ENCODE measurements at places on chromosomes 5 and 9.
A peak's percentile ranks its signal among the peaks of the same experiment; 100 is the strongest.

- no peak for DNase-seq
These were observed 482.9 kb downstream of the TMEM38B start for GRCh38 chr9:106177216-106177615.

GRCh38 chr9:113963017-113963620, 87.0 kb downstream of the ZNF618 start:
- DNase-seq, result no peak

DNA sequence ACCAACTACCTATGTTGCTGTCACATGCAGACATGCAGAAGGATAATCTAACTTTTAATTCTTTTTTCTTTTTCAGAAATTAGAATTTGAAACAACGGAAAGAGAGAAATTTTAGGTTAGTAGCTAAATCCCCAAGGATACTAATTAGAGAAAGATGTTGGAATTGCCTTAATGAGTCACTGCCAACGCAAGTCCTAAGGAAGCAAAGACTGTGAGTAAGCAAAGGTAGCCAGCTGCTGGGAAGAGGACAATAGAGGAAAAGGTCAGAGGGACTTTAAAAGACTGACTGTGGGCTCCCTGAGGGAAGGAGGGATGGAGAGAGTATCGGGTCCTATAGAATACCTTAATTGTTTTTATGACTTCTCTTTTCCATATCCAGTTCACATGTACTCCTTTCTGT, 461.9 kb upstream of the PAPPA start:
- DNase-seq, result no peak

DNA sequence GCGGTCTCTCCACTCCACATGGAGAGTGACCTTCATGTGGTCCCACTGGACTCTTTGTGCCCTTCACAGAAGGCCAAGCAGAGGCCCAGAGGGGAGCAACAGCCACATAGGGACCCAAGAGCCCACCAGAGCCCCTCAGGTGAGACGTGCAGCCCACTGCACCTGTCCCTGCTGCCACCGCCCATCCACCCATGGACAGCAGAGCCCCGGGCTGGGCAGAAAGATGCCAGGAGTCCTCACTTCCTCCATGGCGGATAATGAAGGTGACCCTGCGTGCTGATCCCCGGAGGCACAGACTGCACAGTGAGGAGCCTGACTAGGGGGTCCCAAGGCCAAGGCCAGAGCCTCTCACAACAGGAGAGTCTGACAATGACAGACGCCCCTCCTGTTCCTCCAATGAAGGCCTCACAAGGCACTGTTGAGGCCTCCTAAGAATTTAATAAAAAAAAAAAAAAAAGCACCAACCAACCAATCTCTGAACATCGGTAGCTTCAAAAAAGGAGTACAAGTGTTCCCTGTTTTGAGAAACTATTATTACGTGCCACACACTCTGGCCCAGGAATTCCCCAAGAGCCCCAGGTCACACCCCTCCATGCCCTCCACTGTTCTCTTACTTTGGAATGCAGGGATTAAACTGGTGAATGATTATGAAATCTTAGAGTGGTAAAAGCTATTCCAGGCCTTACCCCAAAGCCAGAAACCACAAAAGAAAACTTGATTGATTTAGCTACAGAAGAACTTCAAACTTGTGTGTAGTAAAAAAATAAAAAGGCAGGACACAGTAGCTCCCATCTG, 2.8 kb upstream of the PPP1R26 start:
- no peak for DNase-seq

DNA sequence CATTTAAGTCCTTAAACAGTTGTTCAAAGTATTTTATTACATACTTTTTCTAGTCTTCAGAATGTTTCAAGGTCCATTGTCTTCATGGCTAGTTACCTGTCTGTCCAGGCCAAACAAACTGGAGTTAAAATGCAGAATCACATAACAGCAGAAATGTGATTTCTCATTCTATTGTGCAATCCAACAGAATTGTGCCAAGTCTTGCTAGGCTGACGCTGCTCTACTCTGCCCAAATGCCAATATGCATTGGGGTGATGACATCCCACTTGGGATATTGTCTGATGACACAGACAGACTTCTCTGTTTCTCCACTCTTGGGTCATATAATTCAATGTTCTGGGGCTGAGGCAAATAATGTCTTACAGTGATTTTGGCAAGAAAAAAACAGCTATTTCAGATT, 5.2 kb upstream of the SLC22A5 start:
- no peak for DNase-seq

DNA sequence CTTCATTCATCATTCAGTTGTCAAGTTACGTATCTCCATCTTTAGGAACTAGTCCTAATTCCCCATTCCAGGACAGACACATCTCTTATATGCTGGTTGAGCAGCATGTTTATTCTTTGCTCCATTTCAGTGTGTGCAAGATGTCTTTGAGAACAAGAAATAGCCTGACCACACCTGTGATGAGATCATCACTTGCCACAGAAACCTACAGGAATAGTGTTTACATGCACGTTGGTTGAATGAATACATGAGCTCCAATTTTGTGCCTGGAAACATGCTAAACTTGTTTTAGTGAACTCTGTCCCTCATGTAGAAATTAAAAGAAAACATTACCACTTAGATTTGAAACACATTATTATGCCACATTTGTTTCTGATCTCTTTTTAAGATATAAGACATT, 489.1 kb downstream of the CDH18 start:
- DNase-seq, result no peak

GRCh38 chr5:172878933-172879752, 45.1 kb downstream of the ERGIC1 start:
- DNase-seq, result no peak

- no peak for DNase-seq
These were observed 28.2 kb downstream of the ABCA1 start for GRCh38 chr9:104899759-104900247.

GRCh38 chr9:112166176-112167140, 8.6 kb downstream of the SUSD1 start:
- DNase-seq, result no peak

GRCh38 chr5:38188591-38188990, 69.8 kb upstream of the EGFLAM start:
- no peak for DNase-seq

GRCh38 chr9:131674425-131675421, 65.2 kb downstream of the RAPGEF1 start:
- no peak for DNase-seq

- no peak for DNase-seq
These were observed 48.3 kb upstream of the RIC1 start for GRCh38 chr9:5580650-5581049.

- DNase-seq, result no peak
These were observed 529 bp downstream of the CSNK1A1 start for GRCh38 chr5:149550594-149551226.

- no peak for DNase-seq
These were observed 22.1 kb downstream of the TRMO start for GRCh38 chr9:97900103-97900737.

DNA sequence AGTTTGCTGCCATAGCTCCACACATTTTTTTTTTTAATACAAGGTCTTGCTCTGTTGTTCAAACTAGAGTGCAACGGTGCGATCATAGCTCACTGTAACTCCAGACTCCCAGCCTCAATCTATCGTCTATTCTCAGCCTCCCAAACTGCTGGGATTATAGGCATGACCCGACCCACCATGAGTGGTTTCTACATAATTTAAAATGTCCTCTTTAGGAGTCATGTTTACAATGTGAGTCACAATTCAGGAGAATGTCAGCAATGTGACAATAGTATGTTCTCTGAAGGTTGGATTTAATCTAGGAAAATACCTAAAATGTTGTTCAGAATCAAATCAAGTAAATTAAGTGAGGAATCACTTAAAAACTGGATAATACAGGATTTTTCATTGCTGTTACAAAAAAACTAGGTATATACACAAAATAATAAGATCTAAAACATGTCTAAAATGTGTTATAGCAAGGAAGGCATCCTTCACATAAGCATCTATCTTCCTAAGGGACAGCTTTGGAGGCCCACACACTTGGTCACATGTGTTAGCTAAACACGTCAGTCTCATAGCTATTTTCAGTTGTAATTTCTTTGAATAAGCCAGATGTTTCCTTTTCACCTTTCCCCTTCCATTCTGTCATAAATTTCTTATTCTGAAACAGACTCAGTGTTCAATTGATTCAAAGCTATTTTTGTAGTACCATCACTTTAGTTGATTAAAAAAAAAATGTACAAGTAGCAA, 30.0 kb upstream of the ELAVL2 start:
- no peak for DNase-seq

DNA sequence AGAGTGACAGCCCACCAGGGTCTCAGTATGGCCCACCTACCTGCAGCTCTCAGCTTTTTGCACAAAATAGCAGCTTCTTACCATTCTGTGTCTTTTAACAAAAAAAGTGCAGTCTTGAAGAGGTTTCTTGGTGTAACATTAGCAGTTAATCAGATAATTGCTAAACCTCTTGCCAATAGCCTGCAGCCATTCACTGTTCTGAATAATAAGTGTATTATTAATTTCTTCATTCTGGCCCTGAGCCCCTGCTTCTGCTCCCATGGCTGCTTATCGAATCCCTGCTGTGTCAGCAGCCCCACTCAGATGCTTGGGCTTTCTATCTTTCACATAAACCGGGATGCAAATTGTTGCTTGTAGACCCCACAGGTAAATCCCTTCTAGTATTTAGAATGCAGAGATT, 485.9 kb downstream of the CAAP1 start:
- no peak for DNase-seq

DNA sequence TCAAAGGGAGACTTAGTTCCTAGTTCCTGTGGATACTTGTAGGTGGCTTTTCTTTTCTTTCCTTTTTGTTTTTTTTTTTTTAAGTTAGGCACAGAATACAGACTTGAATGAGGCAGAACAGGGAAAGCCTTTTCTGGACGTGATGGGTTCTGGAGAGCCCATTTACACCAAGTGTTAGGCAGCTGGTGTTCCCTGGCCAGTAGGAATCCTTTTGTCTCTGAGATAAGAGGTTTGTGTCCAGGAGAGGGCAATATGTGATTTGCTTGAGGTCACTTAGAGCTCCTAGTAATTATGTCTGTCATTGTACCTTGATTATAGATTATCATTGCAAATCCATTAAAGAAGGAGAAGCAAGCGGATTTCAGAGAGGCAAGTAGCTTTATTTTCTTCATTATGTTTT, 9.1 kb downstream of the MEGF10 start:
- no peak for DNase-seq

DNA sequence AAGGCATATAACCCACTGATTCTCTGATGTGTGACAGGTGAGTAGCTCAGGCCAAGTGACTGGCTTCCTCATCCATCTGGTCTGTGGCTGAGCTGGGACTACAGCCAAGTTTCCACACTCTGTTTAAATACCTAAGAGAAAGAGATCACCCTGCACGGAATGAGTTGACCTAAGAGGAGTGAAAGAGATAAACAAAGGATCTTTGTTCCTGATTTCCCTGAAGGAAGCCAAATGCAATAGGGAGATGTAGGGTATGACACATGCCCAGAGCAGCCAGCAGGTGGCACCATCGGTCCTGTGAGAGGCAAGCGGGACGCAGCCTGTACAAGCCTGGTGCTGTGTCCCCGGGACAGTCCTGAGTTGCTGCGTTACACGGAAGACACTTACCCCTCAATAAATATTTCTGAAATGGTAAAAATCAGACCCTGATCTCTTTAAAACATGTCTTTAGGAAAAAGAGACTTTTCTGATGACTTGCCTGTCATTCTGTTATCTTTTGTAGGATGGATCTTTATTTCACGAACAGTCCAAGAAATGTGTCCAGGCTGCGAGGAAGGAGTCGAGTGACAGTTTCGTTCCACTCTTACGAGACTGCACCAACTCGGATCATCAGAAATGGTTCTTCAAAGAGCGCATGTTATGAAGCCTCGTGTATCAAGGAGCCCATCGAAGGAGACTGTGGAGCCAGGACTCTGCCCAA, 41.1 kb downstream of the GALNT12 start:
- DNase-seq, result peak; percentile 31

GRCh38 chr9:127283917-127284497, 19.4 kb downstream of the GARNL3 start:
- DNase-seq, result no peak

- no peak for DNase-seq
These were observed 11.1 kb downstream of the DOLK start for GRCh38 chr9:128936171-128936865.

DNA sequence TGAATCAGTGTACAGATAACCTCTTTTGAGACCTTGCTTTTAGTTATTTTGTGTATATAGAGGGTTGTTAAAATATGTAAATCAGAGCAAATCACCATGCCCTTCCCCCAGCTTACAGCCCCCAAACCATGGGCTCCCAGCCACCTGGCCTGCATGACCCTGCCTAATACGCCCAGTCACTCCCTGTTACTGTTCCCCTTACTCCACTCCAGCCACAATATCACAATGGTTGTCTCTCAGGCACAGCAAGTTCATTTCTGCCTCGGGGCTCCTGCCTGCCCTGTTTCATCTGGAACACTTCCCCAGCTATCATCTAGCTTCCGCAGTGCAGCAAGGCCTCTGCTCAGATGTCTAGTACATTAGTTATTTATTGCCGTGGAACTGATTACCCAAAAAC, 5.0 kb upstream of the CARD19 start:
- no peak for DNase-seq

DNA sequence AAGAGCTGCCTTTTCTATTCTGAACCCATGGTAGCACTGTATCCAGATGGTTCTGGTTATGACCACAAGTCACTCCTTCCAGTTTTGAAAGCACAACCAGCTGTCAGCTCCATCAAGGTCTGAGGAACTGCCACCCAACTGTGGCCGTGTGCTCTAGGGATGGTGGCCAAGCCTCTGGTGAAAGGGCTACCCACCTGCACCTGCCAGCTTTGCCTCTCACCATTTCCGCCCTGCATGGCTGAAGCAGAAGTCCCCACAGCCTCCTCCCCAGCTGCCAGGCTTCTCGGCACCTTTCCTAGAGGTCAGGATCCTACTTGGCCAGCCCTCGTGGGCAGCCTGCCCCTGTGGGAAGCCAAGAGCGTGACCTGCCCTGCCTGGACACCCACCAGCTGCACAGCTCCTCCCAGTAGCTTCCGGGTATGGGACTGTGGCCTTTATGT, 16.8 kb downstream of the SEMA5A start:
- no peak for DNase-seq

GRCh38 chr9:96437454-96437853, 12.5 kb upstream of the HABP4 start:
- DNase-seq, result no peak

DNA sequence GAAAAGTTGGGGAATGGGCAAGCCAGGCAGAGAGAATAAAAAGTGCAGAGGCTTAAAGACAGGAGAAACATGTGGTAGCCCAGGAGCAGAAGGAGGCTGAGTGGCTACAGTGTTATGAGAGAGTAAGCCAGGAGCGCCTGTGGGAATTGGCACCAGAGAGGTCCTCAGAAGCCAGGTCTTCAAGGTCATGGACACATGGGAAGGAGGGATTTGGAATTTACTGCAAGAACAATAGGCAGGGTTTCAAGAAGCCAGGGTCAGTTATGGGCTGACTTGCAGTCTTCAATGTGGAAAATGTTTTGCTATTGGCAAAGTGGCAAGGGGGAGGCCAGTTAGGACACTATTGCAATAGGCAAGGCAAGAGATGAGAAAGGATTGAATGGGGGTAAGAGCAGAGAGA, 29.3 kb downstream of the ERAP1 start:
- DNase-seq, result no peak

GRCh38 chr5:80747922-80748321, 93.1 kb upstream of the DHFR start:
- no peak for DNase-seq

- no peak for DNase-seq
These were observed 1.2 kb upstream of the MZB1 start for GRCh38 chr5:139390639-139391569.

- DNase-seq, result no peak
These were observed 445.3 kb downstream of the NTRK2 start for GRCh38 chr9:85114799-85115198.

All from NCI-H2107 (cell line).